ENCODE measurements at places on chromosomes 7 and 10. TPM values are rescaled to one million over a fixed set of nuclear protein-coding genes. Genes with fewer than 3 reads are reported as not detected.

Gene SAP25
- total RNA-seq, result 23.4 TPM

Gene PRKAR1B
- 33.6 TPM for total RNA-seq

Gene GFRA1
- not detected for total RNA-seq

- H3K4me3 ChIP-seq, result no peak overlapping the region
- H3K36me3 ChIP-seq, result no peaks in the 10 kb centered on the region
- peaks cover 8% of the 10 kb centered on the region for H3K27me3 ChIP-seq
- DNase-seq, result no peak
Observed at GRCh38 chr10:103467406-103467805, 8.7 kb upstream of the CALHM1 start.

DNA sequence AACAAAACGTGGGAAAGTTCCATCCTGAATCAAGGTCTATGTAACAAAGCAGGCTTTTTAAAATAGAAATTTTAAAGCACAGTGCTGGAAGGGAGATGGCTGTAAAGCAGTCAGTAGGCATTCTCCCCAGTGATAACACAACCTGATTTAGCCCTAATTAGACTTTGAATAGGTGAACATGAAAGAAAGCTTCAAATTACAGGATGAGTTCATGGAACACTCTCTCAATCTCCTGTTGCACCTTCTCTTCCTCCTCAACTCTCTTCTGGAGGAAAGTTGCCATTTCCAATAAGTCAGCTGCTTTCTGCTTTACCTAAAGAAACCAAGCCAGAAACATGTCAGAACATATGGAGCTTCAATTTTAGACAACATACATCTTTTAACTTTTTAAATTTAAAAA lies 20.1 kb downstream of the SFR1 start:
- DNase-seq, result no peak
- H3K27me3 ChIP-seq, result peaks cover 21% of the 10 kb centered on the region
- no peaks in the 10 kb centered on the region for H3K36me3 ChIP-seq

Measured in activated T-cell treated with anti-CD3 and anti-CD28 coated beads, Interleukin-2, amount 50 U/mL, for 72 hours (primary cell).